ENCODE measurements at places on chromosomes 5 and 9. TPM values are rescaled to one million over a fixed set of nuclear protein-coding genes. Genes with fewer than 3 reads are reported as not detected.

MRRF gene
- 35.8 TPM for total RNA-seq

GRCh38 chr9:26261503-26262330 is 583.5 kb upstream of the TUSC1 start:
- no peak for DNase-seq
- no peak overlapping the region for H3K4me3 ChIP-seq
- H3K27ac ChIP-seq = no peak overlapping the region
- no peaks in the 10 kb centered on the region for H3K4me1 ChIP-seq
- H3K27me3 ChIP-seq = no peaks in the 10 kb centered on the region

GRCh38 chr5:59759600-59760351 is 133.8 kb downstream of the PDE4D start:
- H3K4me3 ChIP-seq = no peak overlapping the region
- H3K27ac ChIP-seq = no peak overlapping the region
- no peak for DNase-seq
- no peaks in the 10 kb centered on the region for H3K27me3 ChIP-seq

GRCh38 chr5:135481387-135481786 is 29.2 kb upstream of the TIFAB start:
- H3K4me3 ChIP-seq = no peak overlapping the region
- no peaks in the 10 kb centered on the region for H3K36me3 ChIP-seq
- DNase-seq = no peak
- peaks cover 89% of the 10 kb centered on the region for H3K27me3 ChIP-seq
- no peak overlapping the region for H3K27ac ChIP-seq

POU5F2 gene
- 0.16 TPM for total RNA-seq

OR1Q1 gene
- total RNA-seq = not detected

SERINC5 gene
- 12.2 TPM for total RNA-seq

DNA sequence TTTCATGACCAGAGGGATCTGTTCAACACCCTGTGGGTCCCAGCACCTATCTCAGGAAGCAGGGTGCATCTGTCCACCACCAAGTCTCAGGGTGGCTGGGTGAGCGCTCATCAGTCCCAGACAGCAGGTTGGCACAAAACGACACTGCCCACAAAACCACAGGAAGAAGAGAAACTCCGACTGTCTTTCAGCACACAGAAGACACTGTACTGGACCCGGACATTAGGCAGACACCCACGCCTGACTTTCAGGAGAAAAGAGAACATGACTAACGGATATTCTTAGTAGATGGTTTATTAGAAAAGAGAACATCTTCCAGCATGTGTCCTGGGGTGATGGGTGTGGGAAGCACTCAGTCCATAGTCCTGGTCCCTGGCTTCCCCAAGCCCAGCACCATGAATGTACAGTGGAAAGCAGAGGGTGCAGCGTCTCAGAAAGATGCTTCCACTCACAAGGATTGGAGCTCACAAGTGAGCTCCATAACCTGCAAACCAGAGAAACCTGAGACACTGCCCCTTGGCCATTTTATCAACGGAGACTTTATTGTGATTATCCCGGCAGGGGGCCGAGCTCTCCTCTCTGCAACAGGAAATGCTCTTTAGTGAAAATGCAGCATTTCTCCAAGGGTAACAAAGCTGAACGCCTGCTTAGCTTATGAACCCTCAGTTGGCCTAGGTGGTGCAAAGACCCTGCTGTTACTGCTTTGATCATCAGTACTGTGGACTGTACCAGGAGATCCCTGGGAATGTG is 35.8 kb upstream of the LCP2 start:
- peaks cover 21% of the 10 kb centered on the region for H3K4me1 ChIP-seq
- no peak overlapping the region for H3K27ac ChIP-seq
- DNase-seq = no peak
- H3K36me3 ChIP-seq = no peaks in the 10 kb centered on the region
- no peak overlapping the region for H3K4me3 ChIP-seq

DNA sequence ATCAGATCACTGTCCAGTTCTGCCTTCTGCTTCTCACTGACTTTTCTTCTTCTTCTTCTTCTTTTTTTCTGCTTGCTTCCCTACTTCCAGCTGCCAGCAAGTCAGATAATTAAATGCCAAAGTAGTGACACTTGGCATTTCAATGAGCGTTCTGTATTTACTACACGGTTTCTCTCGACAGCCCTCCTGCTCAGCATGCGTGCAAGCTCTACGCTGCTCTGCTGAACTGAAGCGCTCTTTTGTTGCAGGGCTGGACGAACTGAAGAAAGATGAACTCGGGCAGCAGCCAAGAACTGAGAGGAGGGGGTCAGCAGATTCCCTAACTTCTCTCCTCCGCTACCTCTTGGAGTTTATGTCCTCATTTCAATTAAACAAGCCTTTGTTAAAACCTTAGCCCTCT is 319.1 kb downstream of the GLIS3 start:
- H3K27me3 ChIP-seq = no peaks in the 10 kb centered on the region
- no peaks in the 10 kb centered on the region for H3K36me3 ChIP-seq
- no peak overlapping the region for H3K4me3 ChIP-seq
- H3K4me1 ChIP-seq = peaks cover 11% of the 10 kb centered on the region

DNA sequence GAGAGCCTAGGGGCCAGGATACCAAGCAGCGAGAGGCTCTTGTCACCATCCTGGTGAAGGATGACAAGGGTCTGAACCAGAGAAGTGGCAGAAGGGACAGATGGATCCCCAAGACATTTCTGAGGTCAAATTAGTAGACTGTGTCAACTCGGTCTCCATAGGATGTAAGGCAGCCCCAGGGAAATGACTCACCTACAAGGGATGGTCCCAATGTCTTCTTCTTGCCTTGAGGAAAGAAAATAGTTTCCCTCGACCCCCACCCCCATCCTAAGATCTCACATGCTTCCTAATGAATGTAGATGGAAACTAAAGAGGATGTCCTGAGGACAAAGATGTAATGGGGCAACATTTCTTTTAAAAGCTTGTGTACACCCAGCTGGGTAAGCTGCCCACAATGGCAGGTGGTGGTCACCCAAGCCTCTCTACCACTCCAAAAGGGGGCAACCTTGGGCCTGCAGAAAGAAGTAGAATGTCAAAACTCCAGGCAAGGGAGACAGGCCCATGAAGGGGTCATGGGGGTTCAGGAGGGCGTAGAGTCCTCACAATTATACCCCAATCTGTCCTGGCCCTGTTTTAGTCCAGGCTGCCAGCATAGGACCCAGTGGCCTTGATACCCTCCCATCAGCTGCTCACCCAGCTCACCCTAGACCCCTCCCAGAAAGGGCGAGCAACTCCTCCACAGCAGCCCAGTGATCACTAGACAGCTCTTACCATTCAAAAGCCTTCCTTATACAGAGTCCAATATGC is 187.4 kb downstream of the ACTL7B start:
- no peak overlapping the region for H3K27ac ChIP-seq
- H3K4me3 ChIP-seq = no peak overlapping the region
- DNase-seq = no peak
- H3K4me1 ChIP-seq = no peaks in the 10 kb centered on the region
- no peaks in the 10 kb centered on the region for H3K36me3 ChIP-seq
- H3K27me3 ChIP-seq = no peaks in the 10 kb centered on the region

LVRN gene
- total RNA-seq = 0.14 TPM

MARCOL gene
- not detected for total RNA-seq

DNA sequence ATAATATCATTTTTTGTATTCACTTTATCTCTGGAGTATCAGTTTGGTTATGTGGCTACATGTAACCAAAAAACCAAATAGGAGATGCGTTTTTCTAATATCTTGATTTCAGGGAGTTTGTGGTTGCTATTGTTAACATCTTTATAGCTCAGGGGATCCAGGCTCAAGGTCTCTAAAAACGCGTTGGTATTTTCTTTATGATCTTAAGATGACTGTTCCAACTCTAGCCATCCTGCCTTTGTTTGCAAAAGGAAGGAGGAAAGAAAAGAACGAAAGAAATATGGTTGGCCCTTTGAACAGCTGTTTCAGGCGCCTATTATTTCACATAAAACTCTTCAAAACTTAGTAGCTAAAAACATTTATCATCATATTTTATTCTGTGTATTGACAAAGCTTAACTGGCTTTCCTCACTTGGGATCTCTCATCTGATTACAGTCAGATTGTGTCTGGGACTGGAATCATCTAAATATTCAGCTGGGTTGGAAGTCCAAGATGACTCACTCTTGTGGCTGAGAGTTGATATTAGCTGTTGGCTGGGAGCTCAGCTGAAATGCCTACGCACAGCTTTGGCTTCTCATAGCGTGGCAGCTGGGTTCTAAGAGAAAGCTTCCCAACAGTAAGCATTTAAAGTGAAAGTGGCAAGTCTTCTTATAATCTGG is 60.1 kb downstream of the FAM174A start:
- no peaks in the 10 kb centered on the region for H3K27me3 ChIP-seq
- H3K27ac ChIP-seq = no peak overlapping the region
- no peak overlapping the region for H3K4me3 ChIP-seq
- H3K4me1 ChIP-seq = no peaks in the 10 kb centered on the region
- DNase-seq = peak; percentile 23
- no peaks in the 10 kb centered on the region for H3K36me3 ChIP-seq

GRCh38 chr5:115575167-115576070 is 26.9 kb downstream of the TICAM2 start:
- H3K36me3 ChIP-seq = peaks cover 3% of the 10 kb centered on the region
- H3K27ac ChIP-seq = no peak overlapping the region
- no peaks in the 10 kb centered on the region for H3K27me3 ChIP-seq
- DNase-seq = no peak
- H3K4me1 ChIP-seq = peaks cover 30% of the 10 kb centered on the region

DNA sequence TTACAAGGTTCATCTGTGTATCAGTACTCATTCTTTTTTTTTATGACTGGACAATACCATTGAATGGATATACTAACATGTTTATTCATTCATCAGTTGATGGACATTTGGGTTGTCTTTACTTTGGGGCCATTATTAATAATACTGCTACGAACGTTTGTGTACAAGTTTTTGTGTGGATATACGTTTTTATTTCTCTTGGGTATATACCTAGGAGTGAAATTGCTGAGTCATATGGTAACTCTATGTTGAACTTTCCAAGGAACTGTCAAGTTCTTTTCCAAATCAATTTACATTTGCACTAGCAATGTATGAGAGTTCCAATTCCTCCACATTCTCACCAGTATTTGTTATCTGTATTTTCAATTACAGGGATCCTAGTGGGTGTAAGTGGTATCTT is 12.0 kb upstream of the LECT2 start:
- H3K27me3 ChIP-seq = no peaks in the 10 kb centered on the region
- no peak overlapping the region for H3K4me3 ChIP-seq
- no peaks in the 10 kb centered on the region for H3K36me3 ChIP-seq
- no peak overlapping the region for H3K27ac ChIP-seq
- peaks cover 4% of the 10 kb centered on the region for H3K4me1 ChIP-seq

GRCh38 chr5:80755626-80756025 is 100.8 kb upstream of the DHFR start:
- DNase-seq = no peak
- H3K4me1 ChIP-seq = no peaks in the 10 kb centered on the region
- peaks cover 14% of the 10 kb centered on the region for H3K36me3 ChIP-seq
- no peaks in the 10 kb centered on the region for H3K27me3 ChIP-seq
- no peak overlapping the region for H3K4me3 ChIP-seq

GRCh38 chr5:173781816-173782670 is 106.1 kb upstream of the CPEB4 start:
- peaks cover 18% of the 10 kb centered on the region for H3K4me1 ChIP-seq
- no peaks in the 10 kb centered on the region for H3K27me3 ChIP-seq
- no peak overlapping the region for H3K4me3 ChIP-seq
- DNase-seq = peak; percentile 75
- no peaks in the 10 kb centered on the region for H3K36me3 ChIP-seq

- DNase-seq = no peak
- H3K4me1 ChIP-seq = no peaks in the 10 kb centered on the region
- H3K27me3 ChIP-seq = no peaks in the 10 kb centered on the region
- H3K27ac ChIP-seq = no peak overlapping the region
- H3K36me3 ChIP-seq = peaks cover 32% of the 10 kb centered on the region
These were observed 65.2 kb downstream of the CRB2 start for GRCh38 chr9:123421186-123421585.

DNA sequence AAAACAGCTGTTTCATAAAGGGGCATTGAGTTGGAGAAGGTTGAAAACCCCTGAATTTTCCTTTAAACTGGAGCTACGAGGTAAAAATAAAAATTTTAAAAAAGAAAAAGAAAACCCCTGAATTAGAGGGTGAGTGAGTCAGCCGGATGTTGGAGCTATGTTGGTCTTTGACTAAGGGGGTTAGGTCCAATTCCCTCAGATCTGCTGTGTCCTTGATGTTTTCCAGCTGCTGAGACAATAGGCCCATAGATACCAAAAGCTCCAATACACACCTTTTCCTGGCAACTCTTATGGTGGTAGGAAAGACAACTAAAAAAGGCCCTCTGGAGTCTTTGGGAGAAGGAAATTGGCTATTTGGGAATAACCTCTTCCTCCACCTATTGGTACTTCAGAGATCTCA is 79.4 kb upstream of the SAP30L start:
- DNase-seq = no peak
- no peaks in the 10 kb centered on the region for H3K27me3 ChIP-seq
- H3K4me1 ChIP-seq = peaks cover 75% of the 10 kb centered on the region
- no peak overlapping the region for H3K4me3 ChIP-seq
- no peaks in the 10 kb centered on the region for H3K36me3 ChIP-seq
- peak overlapping the region; percentile 74 for H3K27ac ChIP-seq

DNA sequence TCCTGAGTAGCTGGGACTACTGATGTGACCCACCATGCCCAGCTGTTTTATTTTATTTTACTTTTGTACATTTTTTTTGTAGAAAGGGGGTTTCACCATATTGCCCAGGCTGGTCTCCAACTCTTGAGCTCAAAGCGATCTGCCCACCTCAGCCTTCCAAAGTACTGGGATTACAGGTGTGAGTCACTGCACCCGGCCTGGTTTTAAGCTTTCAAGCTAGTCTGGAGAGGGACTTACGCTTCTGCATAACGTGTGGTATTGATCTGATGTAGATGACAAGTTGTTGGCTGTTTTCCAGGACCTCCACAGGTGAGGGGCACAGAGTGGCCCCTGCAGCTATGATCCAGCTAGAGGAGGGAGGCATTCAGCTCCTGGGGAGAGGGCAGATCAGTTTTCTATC is 6.8 kb upstream of the CCL21 start:
- H3K27ac ChIP-seq = no peak overlapping the region
- no peak for DNase-seq
- H3K4me1 ChIP-seq = peaks cover 15% of the 10 kb centered on the region
- no peak overlapping the region for H3K4me3 ChIP-seq
- no peaks in the 10 kb centered on the region for H3K36me3 ChIP-seq

SLC27A6 gene
- total RNA-seq = 61.1 TPM

PLEKHG4B gene
- total RNA-seq = not detected

- H3K27ac ChIP-seq = no peak overlapping the region
- no peaks in the 10 kb centered on the region for H3K27me3 ChIP-seq
- no peak for DNase-seq
- no peaks in the 10 kb centered on the region for H3K36me3 ChIP-seq
- H3K4me3 ChIP-seq = no peak overlapping the region
These were observed 263.7 kb downstream of the RASEF start for GRCh38 chr9:82799286-82799685.

All from left ventricle myocardium inferior (tissue), 1 donor.